Urinary bladder (tissue), 4 donors: ENCODE measurements at places on chromosomes 7 and 10. TPM values are rescaled to one million over a fixed set of nuclear protein-coding genes. Genes with fewer than 3 reads are reported as not detected.

Gene GARIN1A
- 0.44 TPM for polyA plus RNA-seq

Gene SPDYE11
- polyA plus RNA-seq: not detected

Gene ETV1
- 3.5 TPM for polyA plus RNA-seq

Gene TBX20
- polyA plus RNA-seq: 22.4 TPM

Gene AASS
- polyA plus RNA-seq: 24.5 TPM

Gene RASSF4
- polyA plus RNA-seq: 55.1 TPM

Gene ZNF511
- polyA plus RNA-seq: 41.5 TPM

Gene SPAM1
- polyA plus RNA-seq: not detected

Gene LBX1
- not detected for polyA plus RNA-seq

Gene STYXL1
- 26.7 TPM for polyA plus RNA-seq

Gene GPRIN2
- 0.27 TPM for polyA plus RNA-seq
